LHCN-M2 (cell line): ENCODE measurements at places on chromosomes 12 and 14.

GRCh38 chr12:96219700-96220206 is 25.6 kb downstream of the ELK3 start:
- peak; percentile 99 for DNase-seq

DNA sequence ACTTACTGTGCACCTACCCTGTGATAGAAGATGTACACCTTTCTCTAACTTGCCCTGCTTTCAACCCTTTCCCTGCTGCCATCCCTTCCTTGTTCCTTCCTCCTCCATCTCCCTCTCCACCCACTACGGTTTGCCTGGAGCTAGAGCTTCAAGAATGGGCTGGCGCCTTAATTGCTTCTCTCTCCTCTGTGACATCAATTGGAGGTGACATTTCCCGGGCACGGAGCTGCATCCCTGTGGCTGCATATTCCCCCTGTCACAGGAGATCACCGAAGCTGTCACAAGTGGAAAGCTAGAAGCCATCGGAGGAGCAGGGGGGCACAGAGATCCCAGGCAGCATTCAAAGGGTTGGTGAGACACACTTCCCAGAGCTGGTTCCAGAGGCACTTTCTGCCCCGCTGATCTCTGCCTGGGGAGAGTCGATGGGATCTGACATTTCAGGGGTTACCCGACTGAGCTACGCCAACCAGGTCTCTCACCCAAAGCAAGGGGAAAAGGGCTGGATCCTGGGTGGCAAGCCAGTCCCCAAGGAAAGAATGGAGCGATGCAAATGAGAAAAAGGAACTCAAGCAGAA is 604.9 kb downstream of the MED13L start:
- DNase-seq, result no peak

DNA sequence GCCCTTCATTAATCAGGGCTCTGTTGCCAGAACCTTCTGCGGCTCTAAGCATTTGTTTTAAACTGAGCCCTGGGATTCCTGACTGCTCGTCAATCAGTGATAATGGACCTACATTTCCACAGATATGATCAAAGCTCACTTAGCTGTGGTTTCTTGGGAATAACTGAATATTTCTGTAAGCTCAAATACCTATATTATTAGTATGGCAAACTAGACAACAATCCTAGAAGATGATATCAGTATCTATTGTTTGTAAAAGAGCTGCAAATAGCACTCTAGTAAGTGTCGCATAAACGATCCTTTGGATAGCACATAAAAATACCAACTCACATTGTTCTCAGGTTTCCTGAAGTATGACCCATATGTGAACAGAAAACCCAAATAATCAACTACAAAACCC is 150.4 kb downstream of the PPM1H start:
- no peak for DNase-seq

- no peak for DNase-seq
Measured at GRCh38 chr12:64742416-64742815, 16.8 kb downstream of the GNS start.

DNA sequence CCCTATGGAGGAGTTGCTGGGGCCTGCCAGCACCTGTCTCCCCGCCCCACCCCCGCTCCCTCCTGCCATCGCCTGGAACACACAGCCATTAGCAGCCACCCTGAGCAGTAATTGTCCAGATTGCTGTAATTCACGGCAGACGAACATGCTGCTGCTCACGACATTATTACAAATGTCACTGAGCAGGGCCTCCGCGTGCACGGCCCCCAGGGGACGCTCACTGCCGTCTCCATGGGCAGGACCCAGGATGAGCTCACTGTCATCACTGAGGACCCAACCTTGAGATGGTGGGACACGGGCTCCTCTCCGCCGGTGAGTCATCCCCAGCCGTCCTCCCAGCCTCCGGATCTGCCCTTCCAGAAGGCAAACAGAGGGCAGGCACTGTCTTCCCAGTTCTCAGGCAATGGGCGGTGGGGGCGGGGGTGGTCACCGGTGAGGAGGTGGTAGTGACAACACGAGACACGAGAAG is 100.4 kb downstream of the RFLNA start:
- DNase-seq, result no peak

GRCh38 chr12:34097213-34097612 is 74.9 kb downstream of the ALG10 start:
- DNase-seq, result no peak

- DNase-seq, result no peak
Measured at GRCh38 chr14:57038689-57039088, 228.4 kb upstream of the OTX2 start.

- DNase-seq, result no peak
Measured at GRCh38 chr12:129827866-129828384, 75.9 kb downstream of the TMEM132D start.

DNA sequence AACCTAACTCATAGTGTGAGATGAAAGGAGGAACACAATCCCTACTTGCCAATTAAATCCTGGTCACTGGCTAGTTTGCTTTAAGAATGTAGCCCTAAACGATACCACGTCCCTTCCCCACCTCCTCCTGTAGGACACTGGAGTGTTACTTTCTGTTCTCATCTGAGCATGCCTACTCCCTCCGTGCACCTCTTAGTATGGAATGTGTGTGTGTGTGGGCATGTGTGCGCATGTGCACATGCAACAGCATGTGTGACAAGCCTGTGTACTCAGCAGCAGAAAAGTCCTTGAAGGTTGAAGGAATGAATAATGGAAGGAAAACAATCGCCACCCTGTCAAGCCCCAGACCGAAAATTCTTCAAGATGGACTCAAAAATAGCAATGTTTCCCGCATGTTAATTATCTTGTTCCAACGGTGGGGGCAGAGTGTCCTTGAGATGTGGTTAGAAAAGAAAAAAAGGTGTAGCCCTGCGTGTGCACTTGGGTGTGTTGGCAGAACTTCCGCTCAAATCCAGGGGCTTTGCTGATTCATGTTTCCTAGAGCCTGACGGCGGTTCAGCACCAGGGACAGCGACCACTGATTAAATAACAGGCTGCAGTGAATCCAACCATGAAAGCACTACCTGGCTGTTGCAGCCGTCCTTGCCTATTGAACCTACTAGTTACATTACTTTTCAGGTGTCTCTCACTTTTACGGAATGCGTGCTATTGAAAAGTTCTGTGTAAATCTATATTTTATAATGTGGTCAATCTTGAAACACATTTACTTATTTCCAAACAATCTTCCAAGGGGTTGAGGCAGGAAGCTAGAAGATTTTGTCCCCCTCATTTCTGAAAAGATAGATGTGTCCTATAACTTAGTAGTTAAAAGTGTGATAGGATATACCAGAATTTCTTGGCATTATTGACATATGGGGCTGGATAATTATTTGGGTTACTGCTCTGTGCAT is 79.8 kb downstream of the SRRM4 start:
- DNase-seq, result peak; percentile 6

GRCh38 chr12:38543151-38543550 is 226.6 kb downstream of the ALG10B start:
- DNase-seq, result no peak

GRCh38 chr12:108823804-108824203 is 33.6 kb downstream of the SSH1 start:
- DNase-seq, result no peak

DNA sequence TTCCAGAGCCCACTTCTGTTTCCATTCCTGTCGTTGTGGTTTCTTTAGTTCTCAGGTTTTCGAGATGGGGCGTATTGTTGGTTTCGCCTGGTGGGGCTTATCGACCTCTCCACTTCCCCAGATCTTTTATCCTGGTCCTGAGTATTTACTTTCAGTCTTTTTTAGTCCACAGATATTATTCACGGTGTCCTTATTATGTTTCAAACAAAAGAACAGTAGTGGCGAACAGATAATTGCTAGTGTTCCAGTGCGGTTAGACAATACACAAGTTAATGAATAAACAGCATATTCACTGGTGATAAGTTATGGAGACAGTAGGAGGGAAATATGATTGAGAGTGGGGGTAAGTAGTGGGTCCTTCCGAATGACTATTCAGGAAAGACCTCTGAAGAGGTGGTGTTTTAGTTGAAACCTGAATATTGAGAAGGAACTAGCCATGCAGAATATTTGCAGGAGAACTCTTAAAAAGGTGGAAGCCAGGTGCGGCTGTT is 668 bp downstream of the TMEM260 start:
- DNase-seq, result peak; percentile 17

GRCh38 chr12:19058235-19059021 is 71.1 kb upstream of the PLEKHA5 start:
- DNase-seq, result no peak

DNA sequence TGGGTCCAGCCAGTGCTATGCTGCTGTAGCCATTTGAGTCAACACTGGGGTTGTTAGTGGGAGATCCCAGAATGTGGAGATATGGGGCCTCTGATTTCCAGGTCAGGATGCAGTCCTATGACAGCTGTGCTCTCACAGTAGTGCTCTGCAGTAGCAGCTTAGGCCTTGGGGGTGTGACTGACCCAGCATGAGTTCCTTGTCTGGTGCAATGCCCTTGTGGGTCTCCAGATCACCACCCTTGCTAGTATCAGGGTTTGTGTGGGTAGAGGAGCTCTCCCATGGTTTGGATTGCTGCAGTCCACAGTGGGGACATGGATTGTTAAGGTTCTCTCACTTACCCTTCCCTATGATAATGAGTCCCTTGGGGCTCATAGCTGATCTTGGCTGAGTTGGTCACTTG is 113.7 kb downstream of the RAD51B start:
- no peak for DNase-seq

DNA sequence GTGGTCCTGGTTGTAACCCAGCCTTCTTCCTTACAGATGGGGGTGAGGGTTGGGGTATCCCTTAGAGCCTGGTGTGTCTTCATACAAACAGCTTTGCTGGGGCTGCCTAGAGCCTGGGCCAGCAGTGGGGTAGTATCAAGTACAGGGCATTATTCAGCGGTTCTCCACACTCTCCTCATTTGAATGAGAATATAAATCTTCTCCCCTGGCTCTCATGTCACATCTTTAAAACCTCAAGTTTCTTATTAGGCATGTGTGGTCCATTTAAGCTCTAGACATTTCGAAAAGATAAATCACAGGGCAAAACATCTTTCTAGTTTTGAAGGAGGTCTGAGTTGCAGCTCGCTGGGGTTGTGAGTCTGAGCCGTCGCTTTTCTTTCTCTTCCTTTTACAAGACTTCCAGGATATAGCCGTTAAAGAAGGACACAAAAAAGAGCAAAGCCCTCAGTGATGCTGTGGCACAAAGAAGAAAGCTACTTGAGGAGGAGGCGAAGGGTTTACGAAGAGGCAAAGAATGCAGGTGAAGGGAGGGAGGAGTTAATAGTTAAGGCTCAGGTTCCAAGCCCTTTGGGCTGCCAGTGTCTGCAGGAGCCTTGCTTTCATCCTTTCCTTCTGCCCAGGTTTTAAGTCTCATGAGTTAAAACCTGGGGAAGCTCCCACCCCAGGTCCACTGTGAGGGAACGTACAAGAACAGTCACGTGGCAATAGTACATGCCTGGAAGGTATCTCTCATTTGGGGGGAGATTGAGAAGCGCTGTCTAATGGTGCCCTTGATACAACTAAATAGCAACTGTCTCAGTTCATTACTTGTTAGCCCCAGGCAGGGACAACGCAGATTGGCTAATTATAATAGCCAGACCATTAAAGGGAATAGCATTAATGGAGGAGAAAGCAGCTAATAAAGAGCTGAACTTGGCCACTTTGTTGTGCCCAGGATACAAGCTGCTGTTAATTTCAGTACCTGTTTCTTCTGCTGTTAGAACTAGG is 94.2 kb downstream of the ETV6 start:
- DNase-seq, result no peak

DNA sequence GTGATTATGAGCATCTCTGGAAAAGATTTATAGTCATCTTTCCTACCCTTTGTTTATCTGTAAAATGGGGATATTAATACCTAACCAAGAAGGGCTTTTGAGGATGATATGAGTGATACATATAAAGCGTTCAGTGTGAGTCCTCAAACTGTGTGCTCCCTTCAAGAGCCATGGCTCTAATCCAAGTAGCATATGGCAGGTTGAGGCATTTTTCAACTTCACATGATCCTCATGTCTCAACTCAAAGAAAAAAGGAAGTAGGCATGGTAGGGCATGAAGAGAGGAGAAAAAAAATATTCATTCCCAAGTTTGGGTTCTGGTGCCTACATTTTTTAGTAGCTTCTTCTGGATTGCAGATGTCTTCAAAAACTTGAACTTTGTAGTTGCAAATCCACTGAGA is 286.3 kb upstream of the ATP2B1 start:
- no peak for DNase-seq

GRCh38 chr14:99671235-99672224 is 12.6 kb upstream of the CYP46A1 start:
- DNase-seq, result no peak

DNA sequence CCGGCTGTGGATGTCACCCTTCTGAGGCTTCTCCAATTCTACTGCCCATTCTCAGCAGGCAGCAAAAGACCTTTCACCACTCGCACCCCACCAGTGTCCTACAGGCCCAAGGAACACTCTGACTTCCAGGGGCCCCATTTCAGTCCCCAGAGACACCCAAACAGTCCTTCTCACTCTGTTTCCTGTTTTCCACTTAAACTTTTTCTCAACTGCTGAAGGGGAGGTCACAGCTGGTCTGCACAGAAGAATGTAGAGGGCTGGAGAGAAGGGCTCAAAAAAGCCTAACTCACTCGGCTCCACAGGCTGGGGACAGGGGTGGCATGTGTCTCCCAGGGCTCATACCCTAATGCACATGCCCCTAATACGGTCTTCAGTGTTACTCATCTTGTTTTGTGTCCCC is 4.2 kb upstream of the DTX1 start:
- DNase-seq, result no peak

GRCh38 chr14:95431199-95432143 is 85.0 kb downstream of the SYNE3 start:
- peak; percentile 16 for DNase-seq

DNA sequence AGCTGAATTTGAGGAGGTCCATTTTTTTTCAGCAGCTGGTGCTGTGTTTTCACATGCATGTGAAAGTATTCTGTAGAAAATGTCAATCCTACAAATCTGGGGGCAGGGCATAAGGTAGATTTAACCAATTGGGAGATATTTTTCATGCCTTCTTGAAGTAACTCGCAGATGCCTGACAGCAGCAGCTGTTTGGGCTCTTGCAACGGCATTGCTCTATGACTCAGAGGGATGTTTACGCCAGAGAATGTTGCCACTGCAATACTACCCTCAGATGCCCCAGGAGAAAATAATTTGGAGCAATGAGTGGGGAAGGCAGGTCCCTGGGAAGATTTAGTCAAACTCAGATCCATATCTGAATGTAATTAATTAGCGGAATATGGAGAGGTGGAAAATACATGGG is 42.5 kb upstream of the MYBPC1 start:
- peak; percentile 99 for DNase-seq

GRCh38 chr14:79730953-79731352 is 480.4 kb downstream of the DIO2 start:
- no peak for DNase-seq

GRCh38 chr12:28517101-28517500 is 326.8 kb downstream of the CCDC91 start:
- no peak for DNase-seq

GRCh38 chr12:75970310-75970709 is 61.3 kb downstream of the PHLDA1 start:
- no peak for DNase-seq

DNA sequence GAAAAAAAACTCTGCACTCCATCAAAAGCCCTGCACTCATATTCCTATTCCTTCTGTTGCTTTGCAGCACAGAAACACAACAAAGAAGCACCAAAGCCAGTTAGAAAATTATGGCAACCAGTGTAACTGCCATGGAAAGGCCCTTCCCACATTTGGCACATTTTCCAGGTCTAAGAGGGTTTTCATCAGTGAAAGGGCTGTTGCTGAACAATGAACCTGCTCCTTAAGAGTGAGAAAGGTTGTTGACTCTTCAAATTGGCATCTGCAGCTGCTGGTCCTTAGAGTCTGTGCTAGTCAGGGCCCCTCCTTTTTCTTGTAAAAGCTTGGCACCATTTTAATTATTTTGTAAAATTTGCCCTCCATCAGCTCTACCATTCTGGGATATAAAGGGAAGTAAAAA is 378.7 kb upstream of the KITLG start:
- DNase-seq, result no peak

- no peak for DNase-seq
Measured at GRCh38 chr12:51323317-51323960, 535 bp downstream of the BIN2 start.
